Amniotic stem cell (primary cell): ENCODE measurements at places on chromosomes 1 and 21.

- DNase-seq, result no peak
Observed at GRCh38 chr1:245751726-245752470, 597.1 kb downstream of the KIF26B start.

- no peak for DNase-seq
Observed at GRCh38 chr1:2050793-2051682, 827 bp downstream of the PRKCZ start.

DNA sequence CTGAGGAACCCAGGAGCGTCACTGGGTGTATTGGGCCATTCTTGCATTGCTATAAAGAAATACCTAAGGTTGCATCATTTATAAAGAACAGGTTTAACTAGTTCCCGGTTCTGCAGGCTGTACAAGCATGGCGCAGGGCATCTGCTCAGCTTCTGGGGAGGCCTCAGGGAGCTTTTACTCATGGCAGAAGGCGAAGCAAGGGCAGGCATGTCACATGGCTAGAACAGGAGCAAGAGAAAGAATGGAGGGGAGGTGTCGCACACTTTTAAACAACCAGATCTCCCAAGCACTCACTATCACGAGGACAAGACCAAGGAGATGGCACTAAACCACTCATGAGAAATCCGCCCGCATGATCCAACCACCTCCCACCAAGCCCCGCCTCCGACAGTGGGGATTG is 65.2 kb downstream of the PSMG1 start:
- DNase-seq, result no peak

GRCh38 chr1:2789164-2789985 is 12.1 kb downstream of the TTC34 start:
- DNase-seq, result no peak

DNA sequence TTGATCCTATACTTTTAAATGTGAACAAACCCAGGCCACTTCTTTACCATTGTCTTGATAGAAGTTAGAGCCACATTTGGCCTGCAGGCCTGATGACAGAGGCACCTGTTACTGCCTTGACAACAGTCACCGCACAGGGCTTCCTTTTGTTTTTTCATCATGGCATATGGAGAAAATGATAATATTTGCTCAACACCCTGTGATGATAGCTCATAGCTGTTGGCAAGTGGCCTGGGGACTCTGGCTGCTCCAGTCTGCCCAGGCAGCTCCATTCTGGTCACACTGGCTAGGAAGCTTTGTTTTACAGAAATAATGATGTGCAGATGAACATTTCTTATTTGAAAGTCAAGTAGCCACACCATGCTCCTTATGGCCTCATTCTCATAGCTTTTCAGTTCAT is 89.6 kb upstream of the GPR88 start:
- no peak for DNase-seq

DNA sequence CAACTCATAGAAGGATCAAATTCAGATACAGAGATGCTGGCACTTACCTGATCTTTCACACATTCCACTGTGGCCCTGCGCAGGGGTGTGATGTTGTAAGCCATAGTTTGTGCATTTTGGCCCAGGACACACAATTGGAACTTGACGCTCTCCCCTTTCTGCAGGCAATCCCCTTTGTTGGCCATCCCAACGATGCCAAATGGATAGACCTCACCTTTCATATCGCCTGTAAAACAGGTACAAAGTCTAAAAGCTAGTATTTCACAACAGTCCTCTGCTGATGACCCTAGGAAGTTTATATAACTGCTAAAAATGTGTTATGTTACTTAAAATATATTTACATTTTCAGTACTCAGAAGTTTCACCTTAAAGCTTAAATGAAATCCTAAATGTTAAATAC is 3.9 kb upstream of the NRAS start:
- DNase-seq, result no peak

DNA sequence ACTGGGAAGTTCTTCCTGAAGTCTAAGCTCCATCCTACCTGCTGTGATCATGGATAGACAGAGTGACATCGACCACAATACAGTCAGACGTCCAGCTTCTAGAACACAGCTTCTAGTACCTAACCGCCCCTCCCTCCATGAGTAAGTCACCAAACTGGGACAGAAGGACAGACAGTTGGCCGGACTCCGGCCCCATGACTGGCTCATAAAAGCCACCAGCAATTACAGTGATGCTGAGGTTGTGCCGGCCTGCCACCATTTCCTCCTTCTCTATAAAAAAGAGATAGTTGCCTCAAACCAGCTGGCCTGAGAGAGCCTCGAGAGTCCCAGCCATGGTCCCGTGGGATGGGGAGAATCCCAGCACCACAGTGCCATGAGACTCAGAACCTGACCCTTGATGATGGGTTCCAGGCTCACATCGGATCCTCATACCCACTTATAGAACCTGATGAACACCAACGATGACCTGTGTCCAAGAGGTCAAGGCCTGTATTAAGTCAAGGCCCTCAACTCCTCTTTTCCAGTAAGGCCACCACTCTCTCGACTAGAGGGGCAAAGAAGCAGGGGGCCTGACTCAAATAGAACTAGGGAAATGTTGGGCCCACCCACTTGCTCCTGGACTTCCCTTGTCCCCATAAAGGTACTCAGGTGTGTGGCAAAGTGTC is 3.4 kb downstream of the MEF2D start:
- DNase-seq, result no peak

DNA sequence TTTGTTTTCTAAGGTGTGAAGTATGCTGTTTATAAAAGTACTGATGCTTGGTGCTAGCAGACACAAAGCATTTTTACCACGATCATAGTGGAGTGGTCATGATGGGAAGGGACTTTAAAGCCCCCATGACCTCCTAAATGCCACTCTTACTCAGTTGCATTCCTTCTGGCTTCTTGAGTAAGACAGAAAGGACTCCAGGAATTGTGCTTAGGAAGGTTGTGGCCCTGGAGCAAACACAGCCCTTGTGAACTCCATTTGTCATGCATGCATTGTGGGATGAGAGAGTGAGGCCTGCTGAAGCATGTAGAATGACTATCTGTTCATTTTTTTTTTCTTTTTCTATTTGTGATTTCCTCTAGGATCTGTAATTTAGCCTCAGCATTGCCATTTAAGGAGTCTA is 34.2 kb downstream of the AK5 start:
- no peak for DNase-seq

DNA sequence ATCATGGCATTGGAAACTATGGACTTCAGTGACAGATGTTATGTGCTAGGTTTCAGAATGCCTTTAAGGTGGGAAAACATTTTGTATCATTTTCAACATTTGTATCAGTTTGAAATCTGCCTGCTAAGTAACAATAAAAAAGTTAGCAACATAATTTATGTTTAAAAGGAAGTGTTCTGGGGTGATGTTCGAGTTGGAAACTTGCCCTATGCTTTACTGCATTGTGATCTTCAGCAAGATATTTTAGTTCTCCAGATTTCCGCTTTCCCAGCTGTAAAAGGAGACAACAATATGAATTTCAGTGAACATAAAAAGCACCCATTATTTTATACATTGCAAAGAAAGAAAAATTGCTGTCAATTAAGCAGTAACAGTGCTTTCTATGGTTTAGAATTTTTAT is 187.4 kb downstream of the DISC1 start:
- DNase-seq, result no peak

- DNase-seq, result no peak
Observed at GRCh38 chr1:236619398-236619797, 15.1 kb upstream of the HEATR1 start.

GRCh38 chr21:36082237-36082664 is 12.4 kb downstream of the CBR1 start:
- no peak for DNase-seq

GRCh38 chr1:91736715-91737615 is 149.0 kb downstream of the TGFBR3 start:
- no peak for DNase-seq

DNA sequence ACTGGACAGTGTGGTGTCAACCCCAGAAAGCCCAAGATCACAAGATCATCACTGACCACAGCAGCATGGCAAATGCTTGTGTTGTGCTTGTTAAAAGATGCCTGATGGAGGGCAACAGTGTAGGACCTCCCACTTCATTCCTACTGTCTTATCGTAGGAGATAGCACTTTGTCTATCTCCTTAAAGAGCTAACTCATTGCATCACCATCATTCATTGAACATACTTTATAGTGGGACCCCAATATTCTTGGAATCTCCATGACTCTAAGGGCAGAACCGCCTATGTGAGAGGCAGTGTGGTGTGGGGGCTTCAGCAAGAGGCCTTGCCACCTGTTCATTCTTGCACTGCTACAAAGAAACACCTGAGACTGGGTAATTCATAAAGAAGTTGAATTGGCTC is 5.0 kb upstream of the SH2D1B start:
- DNase-seq, result no peak

- DNase-seq, result no peak
Observed at GRCh38 chr1:204041232-204041767, 31.6 kb upstream of the SOX13 start.

DNA sequence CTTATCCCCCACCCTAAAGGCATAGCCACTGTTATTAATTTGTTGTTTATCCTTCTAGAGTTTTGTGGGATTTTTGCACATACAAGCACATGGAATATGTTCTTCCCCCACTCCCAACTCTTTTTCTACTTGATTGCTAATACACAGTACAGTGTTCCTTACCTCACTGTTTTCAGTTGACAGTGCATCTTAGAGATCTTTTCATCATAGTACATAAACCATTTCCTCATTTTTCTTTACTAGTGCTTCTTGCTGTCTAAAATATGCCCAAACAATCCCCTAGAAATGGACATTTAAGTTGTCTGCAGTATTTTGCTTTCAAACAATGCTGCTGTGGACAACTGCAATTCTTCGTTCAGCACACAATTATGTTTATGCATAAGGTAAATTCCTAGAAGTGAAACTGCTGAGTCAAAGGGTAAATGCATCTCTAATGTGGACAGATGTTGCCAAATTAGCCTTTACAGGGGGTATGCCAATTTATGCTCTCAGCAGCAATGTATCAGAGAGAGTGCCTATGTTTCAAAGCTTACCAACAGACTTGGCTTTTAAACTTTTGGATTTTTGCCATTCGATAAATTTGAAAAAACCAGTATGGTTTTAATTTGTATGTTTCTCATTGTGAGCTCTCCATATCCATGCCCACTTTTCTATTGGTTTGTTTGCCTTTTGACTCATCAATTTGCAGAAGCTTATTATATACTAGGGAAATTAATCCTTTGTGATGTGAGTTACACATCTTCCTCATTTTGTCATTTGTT is 132.6 kb downstream of the MRPS6 start:
- DNase-seq, result no peak

- DNase-seq, result no peak
Observed at GRCh38 chr1:233651061-233651460, 37.2 kb downstream of the KCNK1 start.

- DNase-seq, result peak; percentile 67
Observed at GRCh38 chr1:54052431-54052933, 522 bp downstream of the TMEM59 start.

- DNase-seq, result no peak
Observed at GRCh38 chr1:115958866-115959265, 17.4 kb upstream of the SLC22A15 start.

DNA sequence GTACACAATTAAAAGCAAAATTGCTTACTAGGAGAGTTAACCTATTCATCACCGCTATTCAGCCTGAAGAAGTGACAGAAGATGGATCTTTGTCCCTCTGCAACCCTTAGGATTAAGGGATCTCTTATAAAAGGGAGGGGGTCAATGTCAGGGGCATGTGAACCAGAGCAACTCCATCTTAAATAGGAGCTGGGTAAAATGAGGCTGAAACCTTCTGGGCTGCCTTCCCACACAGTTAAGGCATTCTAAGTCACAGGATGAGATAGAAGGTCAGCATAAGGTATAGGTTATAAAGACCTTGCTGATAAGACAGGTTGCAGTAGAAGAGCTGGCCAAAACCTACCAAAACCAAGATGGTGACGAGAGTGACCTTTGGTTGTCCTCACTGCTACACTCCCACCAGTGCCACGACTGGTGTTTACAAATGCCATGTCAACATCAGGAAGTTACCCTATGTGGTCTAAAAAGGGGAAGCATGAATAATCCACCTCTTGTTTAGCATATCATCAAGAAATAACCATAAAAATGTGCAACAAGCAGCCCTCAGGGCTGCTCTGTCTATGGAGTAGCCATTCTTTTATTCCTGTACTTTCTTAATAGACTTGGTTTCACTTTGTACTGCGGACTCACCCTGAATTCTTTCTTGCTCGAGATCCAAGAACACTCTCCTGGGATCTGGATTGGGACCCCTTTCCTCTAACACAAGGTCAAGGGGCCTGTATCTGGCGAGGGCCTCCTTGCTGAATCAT is 35.3 kb upstream of the NEK2 start:
- no peak for DNase-seq

GRCh38 chr1:110255392-110255787 is 45.3 kb downstream of the KCNC4 start:
- DNase-seq, result no peak

DNA sequence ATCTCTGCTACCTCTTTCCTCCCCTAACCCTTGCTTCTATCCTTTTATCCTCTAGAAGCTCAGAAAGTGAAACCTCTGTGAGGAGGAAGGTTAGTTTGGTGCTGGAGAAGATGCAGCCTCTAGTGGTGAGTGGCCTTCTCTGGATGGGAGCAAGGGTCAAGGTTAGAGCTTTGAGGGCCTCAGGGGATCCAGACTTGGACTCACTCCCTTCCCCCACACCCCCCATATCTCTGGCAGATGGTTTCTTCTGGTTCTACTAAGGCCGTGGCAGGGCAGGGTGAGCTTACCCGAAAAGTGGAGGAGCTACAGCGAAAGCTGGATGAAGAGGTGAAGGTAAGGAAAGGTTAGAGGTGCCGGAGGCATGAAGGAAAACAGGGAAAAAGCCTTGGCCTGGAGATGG is 9.2 kb downstream of the CGN start:
- DNase-seq, result no peak

DNA sequence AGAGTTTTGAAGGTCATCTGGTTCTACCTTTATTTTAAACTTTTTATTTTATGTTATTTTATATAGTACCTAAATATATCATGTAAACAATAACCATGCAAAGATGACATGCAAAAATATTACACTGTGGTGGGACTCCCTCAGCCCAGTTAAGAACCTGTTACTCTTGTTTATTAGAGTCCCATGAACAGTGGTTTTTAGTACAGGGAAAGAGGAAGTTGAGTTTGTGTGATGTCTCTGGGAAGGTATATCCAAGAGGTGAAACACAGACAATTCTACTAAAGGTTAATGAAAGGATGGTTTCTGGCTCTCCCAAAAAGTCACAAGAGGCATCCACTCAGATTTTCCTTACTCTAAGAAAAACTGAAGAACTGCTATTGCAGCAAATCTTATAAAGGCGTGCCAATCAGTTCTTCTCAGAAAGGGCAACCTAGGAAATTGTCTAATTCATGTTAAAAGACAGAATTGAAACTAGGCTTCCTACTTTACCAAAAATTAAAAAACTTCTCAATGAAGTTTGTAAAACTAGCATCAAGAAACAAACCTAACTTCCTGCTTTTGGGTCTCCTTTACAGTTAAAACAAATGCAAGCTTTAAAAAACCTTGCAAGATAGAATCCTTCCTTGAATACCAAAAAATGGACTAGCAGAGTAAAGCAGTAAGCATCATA is 19.9 kb downstream of the GFI1 start:
- no peak for DNase-seq
